ENCODE measurements at places on chromosomes 5 and 9. TPM values are rescaled to one million over a fixed set of nuclear protein-coding genes. Genes with fewer than 3 reads are reported as not detected.

The CCL28 gene
- total RNA-seq = 0.25 TPM

The RAB3C gene
- not detected for total RNA-seq

The FAXDC2 gene
- total RNA-seq = 0.22 TPM

The NXNL2 gene
- total RNA-seq = 0.86 TPM

The BAAT gene
- 0.25 TPM for total RNA-seq

The DNLZ gene
- 21.9 TPM for total RNA-seq

The RGS7BP gene
- not detected for total RNA-seq

The PROP1 gene
- not detected for total RNA-seq

The MIER3 gene
- total RNA-seq = 21.9 TPM

The ATP10B gene
- total RNA-seq = 0.07 TPM

The SHISAL2B gene
- total RNA-seq = not detected

The ADAMTS16 gene
- 2.4 TPM for total RNA-seq

The ABO gene
- 1.2 TPM for total RNA-seq

The PCDHB4 gene
- total RNA-seq = not detected

The CEL gene
- total RNA-seq = 6.9 TPM

GRCh38 chr9:110356639-110357395 lies 19.2 kb upstream of the TXNDC8 start:
- DNase-seq = no peak
- no peaks in the 10 kb centered on the region for H3K36me3 ChIP-seq
- no peak overlapping the region for H3K4me3 ChIP-seq
- no peaks in the 10 kb centered on the region for H3K27me3 ChIP-seq

- no peaks in the 10 kb centered on the region for H3K27me3 ChIP-seq
- no peaks in the 10 kb centered on the region for H3K4me1 ChIP-seq
- no peak for DNase-seq
- H3K36me3 ChIP-seq = no peaks in the 10 kb centered on the region
Measured at GRCh38 chr5:172886974-172887501, 53.0 kb downstream of the ERGIC1 start.

DNA sequence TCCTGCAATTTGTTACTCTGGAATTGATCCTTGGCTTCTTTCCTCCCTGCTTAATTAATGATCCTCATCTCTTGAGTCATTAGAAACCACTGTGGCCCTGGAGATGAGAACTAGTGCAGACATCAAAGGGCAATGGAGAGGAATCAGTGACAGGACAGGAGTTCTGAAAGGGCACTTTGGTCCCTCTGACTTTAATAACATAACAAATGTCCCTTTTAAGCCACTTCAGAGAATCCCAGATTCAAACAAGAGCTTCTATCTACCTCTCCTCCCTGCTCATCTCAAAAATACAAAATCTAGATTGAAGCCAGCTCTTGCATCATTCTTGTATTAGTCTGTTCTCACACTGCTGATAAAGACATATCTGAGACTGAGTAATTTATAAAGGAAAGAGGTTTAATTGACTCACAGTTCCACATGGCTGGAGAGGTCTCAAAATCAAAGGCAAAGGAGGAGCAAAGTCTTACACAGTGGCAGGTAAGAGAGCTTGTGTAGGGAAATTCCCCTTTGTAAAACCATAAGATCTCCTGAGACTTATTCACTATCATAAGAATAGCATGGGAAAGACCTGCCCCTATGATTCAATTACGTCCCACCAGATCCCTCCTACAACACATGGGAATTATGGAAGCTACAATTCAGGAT lies 139.1 kb downstream of the PLPPR1 start:
- no peaks in the 10 kb centered on the region for H3K4me1 ChIP-seq
- no peak overlapping the region for H3K27ac ChIP-seq
- DNase-seq = no peak

DNA sequence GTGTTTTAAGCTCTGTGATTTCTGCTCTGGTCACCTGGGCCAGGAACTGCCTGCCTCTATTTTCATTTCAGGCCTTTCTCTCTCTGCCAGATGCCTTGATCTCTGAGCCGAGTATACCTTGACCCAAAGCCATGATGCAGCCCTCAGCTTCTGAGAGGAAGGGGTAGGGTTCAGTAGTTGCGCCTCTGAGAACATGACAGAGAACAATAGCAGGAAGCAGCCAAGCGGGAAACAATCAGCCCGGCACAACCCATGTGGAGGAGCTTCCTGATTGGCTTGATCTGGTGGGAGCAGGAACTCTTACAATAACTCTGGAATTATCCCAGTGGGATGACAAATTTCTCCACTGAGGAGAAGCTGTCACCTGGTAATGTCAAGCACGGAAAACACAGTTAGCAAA lies 127.4 kb downstream of the PALM2AKAP2 start:
- H3K27ac ChIP-seq = no peak overlapping the region
- H3K4me3 ChIP-seq = no peak overlapping the region
- no peaks in the 10 kb centered on the region for H3K36me3 ChIP-seq
- peaks cover 19% of the 10 kb centered on the region for H3K4me1 ChIP-seq
- no peaks in the 10 kb centered on the region for H3K27me3 ChIP-seq

DNA sequence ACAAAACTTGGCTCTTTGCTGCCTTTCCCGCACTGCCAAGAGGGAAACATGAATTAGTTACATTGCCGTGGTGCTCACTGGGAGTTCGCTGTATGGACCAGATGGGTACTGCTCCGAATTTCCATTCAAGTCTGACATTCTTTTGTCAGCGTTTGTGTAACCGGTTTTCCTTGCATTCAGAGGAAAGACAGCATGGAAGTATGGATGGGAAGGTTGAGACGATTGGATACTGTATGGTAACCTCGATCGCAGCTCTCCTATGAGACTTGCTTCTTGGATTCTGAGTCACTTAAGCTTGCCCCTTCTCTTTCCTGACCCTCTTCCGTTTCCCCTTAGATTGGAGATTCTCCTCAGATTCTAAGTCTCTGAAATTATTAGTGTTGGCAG lies 625 bp upstream of the UBLCP1 start:
- H3K36me3 ChIP-seq = no peaks in the 10 kb centered on the region
- no peaks in the 10 kb centered on the region for H3K27me3 ChIP-seq
- DNase-seq = peak; percentile 18
- peaks cover 17% of the 10 kb centered on the region for H3K4me1 ChIP-seq

- no peaks in the 10 kb centered on the region for H3K36me3 ChIP-seq
- no peaks in the 10 kb centered on the region for H3K4me1 ChIP-seq
- no peaks in the 10 kb centered on the region for H3K27me3 ChIP-seq
- DNase-seq = no peak
Measured at GRCh38 chr5:166991601-166992000, 1299.8 kb upstream of the WWC1 start.

DNA sequence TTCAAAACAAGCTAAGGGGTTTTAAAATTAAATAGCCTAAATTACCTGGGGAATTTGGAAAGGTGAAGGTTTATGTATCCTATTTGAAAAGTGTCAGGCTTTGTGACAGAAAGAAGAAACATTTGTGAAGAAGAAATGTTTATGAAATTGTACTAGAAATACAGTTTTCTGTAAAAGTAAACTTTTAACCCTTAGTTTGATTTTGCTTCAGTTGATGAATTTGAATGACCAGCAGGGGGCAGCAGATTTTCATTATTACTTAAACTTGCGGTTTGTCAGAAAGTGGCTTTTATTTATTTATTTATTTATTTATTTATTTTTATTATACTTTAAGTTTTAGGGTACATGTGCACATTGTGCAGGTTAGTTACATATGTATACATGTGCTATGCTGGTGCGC lies 58.1 kb downstream of the NNT start:
- no peak overlapping the region for H3K27ac ChIP-seq
- peak; percentile 35 for DNase-seq
- H3K27me3 ChIP-seq = no peaks in the 10 kb centered on the region
- H3K4me1 ChIP-seq = no peaks in the 10 kb centered on the region

DNA sequence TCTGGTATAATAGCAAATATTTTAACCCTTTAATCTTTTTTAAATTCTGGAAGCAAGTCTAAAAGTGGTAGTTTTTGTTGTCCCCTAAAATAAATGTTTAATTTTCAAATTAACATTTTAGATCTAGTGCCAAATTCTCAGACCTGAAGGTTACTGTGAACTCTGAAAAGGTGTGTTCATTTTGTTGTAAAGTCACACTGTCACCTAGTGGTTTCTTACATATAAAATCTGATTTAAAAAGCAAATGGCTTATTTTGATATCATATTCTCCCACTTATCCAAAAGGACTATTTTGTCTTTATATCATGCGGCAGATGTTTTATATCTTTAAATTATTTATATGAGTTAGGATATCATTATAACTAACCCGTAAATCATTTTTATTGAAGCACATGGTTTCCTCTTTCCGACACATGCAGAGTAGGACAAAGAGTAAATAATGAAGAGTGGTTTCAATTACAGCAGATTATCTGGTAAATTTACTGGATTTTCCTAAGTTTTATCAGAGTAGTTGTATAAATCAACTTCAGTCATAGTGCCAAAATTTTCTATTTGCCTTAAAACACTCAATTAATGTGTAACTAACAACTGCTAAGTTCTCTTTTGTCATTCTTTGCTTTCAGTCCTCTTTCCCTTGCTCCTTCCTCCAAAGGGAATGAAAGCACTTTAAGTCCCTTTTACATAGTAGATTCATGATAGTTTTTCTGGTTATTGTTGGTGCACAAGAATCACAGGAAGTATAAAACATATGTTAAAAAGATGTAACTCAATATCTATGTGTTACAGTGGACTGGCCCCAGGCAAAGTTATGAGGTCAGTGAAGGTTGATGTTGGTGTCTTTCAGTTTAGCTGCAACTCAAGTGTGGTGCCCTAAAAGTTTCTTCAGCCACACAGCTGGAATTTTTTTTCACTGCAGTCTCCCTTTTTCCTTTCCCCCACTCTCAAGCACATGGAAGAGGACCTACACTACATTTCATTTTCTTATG lies 189.6 kb downstream of the COX7C start:
- no peak for DNase-seq
- H3K27me3 ChIP-seq = no peaks in the 10 kb centered on the region
- H3K4me1 ChIP-seq = no peaks in the 10 kb centered on the region
- no peak overlapping the region for H3K4me3 ChIP-seq
- no peaks in the 10 kb centered on the region for H3K36me3 ChIP-seq
- no peak overlapping the region for H3K27ac ChIP-seq

- H3K4me3 ChIP-seq = no peak overlapping the region
- no peaks in the 10 kb centered on the region for H3K27me3 ChIP-seq
- no peaks in the 10 kb centered on the region for H3K36me3 ChIP-seq
- peaks cover 7% of the 10 kb centered on the region for H3K4me1 ChIP-seq
- no peak for DNase-seq
- no peak overlapping the region for H3K27ac ChIP-seq
Measured at GRCh38 chr9:133959171-133959570, 33.0 kb downstream of the VAV2 start.

GRCh38 chr5:6761333-6761732 lies 48.1 kb downstream of the TENT4A start:
- no peaks in the 10 kb centered on the region for H3K27me3 ChIP-seq
- peaks cover 11% of the 10 kb centered on the region for H3K4me1 ChIP-seq
- no peak for DNase-seq
- H3K4me3 ChIP-seq = no peak overlapping the region
- H3K36me3 ChIP-seq = peaks cover 2% of the 10 kb centered on the region

DNA sequence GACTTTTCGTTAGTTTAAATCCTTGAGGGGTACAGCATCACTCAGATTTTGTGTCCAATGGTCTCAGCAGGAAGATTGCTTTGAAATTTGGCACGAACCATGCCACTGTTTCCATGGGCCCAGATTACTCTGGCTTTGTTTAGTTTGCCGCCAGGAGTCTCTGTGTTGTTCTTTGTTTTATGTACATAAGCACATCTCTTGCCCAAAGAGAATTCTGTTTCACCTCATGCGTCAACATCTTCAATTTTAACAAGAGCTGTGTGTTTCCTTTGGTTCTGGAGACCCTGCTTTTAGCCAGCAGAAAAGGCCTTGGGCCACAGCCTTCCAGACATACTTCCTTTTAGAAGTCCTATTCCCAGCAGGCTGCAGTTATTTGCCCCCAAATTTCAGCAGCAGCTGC lies 62.4 kb downstream of the TNPO1 start:
- no peaks in the 10 kb centered on the region for H3K4me1 ChIP-seq
- peaks cover 51% of the 10 kb centered on the region for H3K36me3 ChIP-seq
- H3K4me3 ChIP-seq = no peak overlapping the region
- H3K27ac ChIP-seq = no peak overlapping the region
- no peaks in the 10 kb centered on the region for H3K27me3 ChIP-seq
- no peak for DNase-seq

- DNase-seq = no peak
- H3K27ac ChIP-seq = no peak overlapping the region
- no peak overlapping the region for H3K4me3 ChIP-seq
- no peaks in the 10 kb centered on the region for H3K36me3 ChIP-seq
- no peaks in the 10 kb centered on the region for H3K4me1 ChIP-seq
- H3K27me3 ChIP-seq = no peaks in the 10 kb centered on the region
Measured at GRCh38 chr9:120971938-120972337, 45.3 kb upstream of the TRAF1 start.

- H3K4me1 ChIP-seq = no peaks in the 10 kb centered on the region
- no peak overlapping the region for H3K27ac ChIP-seq
- no peak for DNase-seq
- H3K27me3 ChIP-seq = no peaks in the 10 kb centered on the region
- H3K36me3 ChIP-seq = no peaks in the 10 kb centered on the region
Measured at GRCh38 chr9:5951686-5952211, 61.1 kb downstream of the MLANA start.

DNA sequence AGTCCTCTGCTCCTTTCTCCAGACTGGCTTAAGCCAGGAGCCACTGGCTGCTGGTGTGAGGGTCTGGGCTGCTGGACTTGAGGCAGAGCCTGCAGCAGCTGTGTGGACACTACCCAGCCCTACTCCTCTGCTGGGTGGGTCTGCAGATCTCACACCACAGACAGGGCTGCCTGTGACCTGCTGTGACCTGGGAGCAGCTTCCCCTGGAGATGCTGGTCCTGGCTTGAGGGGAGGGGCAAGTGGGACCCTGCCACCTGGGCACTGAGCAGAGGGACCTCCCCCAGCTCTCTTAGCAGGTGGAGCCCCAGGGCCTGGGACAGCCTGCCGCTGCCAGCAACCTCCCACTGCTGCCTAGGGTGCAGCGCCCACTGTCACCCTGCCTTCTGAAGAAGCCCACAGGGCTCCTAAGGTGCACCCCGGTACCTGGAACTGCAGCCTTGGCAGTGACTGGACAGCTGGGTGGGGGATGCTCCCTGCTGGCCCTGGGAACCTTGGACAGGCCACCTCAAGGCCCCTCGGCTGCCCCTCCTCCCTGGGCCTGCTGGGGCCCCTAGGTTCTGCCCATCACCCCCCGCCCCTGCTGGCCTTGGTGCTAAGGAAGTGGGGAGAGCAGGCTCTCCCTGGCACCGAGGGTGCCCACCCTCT lies 9.1 kb downstream of the CACFD1 start:
- no peak overlapping the region for H3K4me3 ChIP-seq
- no peaks in the 10 kb centered on the region for H3K36me3 ChIP-seq
- no peak overlapping the region for H3K27ac ChIP-seq
- H3K4me1 ChIP-seq = no peaks in the 10 kb centered on the region
- DNase-seq = no peak
- H3K27me3 ChIP-seq = no peaks in the 10 kb centered on the region

GRCh38 chr5:50738864-50739263 lies 72.4 kb downstream of the PARP8 start:
- no peak overlapping the region for H3K4me3 ChIP-seq
- no peaks in the 10 kb centered on the region for H3K27me3 ChIP-seq
- no peaks in the 10 kb centered on the region for H3K4me1 ChIP-seq
- H3K27ac ChIP-seq = no peak overlapping the region

- peaks cover 26% of the 10 kb centered on the region for H3K4me1 ChIP-seq
- H3K4me3 ChIP-seq = no peak overlapping the region
- DNase-seq = peak; percentile 38
- H3K36me3 ChIP-seq = no peaks in the 10 kb centered on the region
Measured at GRCh38 chr5:31962871-31963307, 211.2 kb downstream of the GOLPH3 start.

GRCh38 chr5:91390268-91390667 lies 7.2 kb upstream of the ARRDC3 start:
- H3K36me3 ChIP-seq = no peaks in the 10 kb centered on the region
- no peak for DNase-seq
- H3K27ac ChIP-seq = no peak overlapping the region
- no peak overlapping the region for H3K4me3 ChIP-seq

- no peaks in the 10 kb centered on the region for H3K27me3 ChIP-seq
- H3K4me1 ChIP-seq = no peaks in the 10 kb centered on the region
- H3K4me3 ChIP-seq = no peak overlapping the region
- no peak overlapping the region for H3K27ac ChIP-seq
Measured at GRCh38 chr9:122286764-122287163, 22.1 kb downstream of the MRRF start.
